Kidney capillary endothelial cell (primary cell): ENCODE measurements at places on chromosomes 6 and 20.

GRCh38 chr6:25192590-25193459 is 86.3 kb upstream of the CARMIL1 start:
- peak; percentile 9 for DNase-seq

DNA sequence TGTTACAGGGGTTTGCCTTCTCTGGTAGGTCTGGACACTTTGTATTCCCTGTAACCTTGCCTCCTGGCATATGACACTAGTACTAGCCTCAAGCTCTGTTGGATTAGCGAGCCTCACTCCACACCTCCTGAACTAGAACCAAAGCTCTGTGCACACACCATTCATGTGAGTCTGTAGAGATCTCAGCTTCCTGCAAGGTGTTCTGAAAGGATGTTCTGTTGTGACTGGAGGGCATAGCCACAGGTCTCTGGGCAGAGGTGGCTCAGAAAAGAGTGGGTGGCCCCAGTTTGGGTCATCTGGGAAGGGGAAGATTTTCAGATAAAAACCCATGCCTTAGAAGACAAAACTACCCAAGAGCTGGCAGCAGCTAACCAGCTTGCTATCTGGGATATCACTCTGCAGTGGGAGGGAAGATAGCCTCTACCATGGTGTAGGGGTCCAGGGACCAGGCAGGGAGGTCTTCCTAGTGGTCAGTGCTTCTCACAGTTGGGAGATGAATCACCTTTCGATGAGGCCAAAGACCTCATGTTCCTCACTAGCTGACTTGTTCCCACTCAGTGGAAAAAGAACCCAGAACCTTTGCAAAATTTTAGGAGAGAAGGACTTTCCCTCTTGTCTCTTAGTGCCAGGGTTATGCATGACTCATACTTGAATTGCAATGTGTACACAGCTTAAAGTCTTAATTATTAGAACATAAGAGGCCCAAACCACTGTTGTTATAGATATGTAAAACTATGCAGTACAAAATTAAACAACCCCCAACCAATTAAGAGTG is 41.4 kb downstream of the HLA-F start:
- DNase-seq, result no peak

- DNase-seq, result no peak
Measured at GRCh38 chr6:137685798-137686375, 181.2 kb upstream of the TNFAIP3 start.

DNA sequence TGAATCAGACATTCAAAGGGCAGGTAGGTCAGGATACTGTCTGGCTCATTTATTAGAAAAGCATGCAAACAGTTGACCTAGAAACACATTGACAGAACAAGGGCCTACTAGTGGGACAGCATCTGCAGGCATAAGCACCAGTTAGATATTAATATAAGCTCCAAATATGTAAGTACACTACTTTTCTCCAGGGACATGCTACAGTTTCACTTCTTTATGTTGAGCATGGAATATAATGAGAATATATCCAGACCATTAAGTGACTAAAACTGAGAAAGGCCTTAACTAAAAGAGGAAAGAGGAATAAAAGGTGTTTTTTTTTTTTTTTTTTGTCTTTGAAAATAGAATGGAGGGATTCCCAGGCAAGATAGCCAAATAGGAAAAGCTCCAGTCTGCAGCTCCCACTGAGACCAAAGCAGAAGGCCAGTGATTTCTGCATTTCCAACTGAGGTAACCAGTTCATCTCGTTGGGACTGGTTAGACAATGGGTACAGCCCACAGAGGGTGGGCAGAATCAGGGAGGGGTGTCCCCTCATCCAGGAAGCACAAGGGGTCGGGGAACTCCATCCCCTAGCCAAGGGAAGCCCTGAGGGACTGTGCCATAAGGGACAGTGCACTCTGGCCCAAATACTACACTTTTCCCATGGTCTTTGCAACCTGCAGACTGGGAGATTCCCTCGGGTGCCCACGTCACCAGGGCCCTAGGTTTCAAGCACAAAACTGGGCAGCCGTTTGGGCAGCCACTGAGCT is 251.6 kb downstream of the PHF3 start:
- no peak for DNase-seq

- no peak for DNase-seq
Measured at GRCh38 chr20:34030456-34030855, 36.7 kb downstream of the RALY start.

GRCh38 chr6:117600008-117600743 is 2.1 kb downstream of the GOPC start:
- DNase-seq, result no peak

- DNase-seq, result peak; percentile 96
Measured at GRCh38 chr20:45362804-45363610, at the start of gene SYS1. SYS1 (plus strand) TSS chr20:45363156; CDS start chr20:45363532, 376 bp downstream.

- DNase-seq, result no peak
Measured at GRCh38 chr20:10185741-10186558, 32.7 kb upstream of the SNAP25 start.

GRCh38 chr20:62134735-62135231 is 8.4 kb downstream of the PSMA7 start:
- no peak for DNase-seq

GRCh38 chr6:121694389-121694788 is 258.9 kb downstream of the GJA1 start:
- DNase-seq, result no peak
